ENCODE measurements at places on chromosomes 4 and X. TPM values are rescaled to one million over a fixed set of nuclear protein-coding genes. Genes with fewer than 3 reads are reported as not detected.

GRCh38 chr4:123561525-123561924 is 164.9 kb downstream of the SPRY1 start:
- H3K27ac ChIP-seq = no peak overlapping the region
- DNase-seq = no peak
- H3K4me3 ChIP-seq = no peak overlapping the region
- peaks cover 5% of the 10 kb centered on the region for H3K4me1 ChIP-seq
- no peaks in the 10 kb centered on the region for H3K27me3 ChIP-seq

DNA sequence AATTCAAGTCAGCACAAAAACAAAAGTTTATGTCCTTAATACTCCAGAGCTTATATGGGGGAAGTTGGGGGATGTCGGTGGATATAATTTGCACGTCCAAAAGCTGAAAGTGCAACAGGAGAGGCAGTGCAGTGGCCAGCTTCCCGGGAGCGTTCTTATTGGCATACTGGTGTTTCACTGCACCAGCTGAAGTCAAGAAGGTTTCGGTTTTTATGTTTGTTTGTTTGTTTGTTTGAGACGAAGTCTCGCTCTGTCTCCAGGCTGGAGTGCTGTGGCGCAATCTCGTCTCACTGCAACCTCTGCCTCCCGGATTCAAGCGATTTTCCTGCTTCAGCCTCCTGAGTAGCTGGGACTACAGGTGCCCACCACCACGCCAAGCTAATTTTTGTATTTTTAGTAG is 28.6 kb upstream of the TLR3 start:
- H3K36me3 ChIP-seq = no peaks in the 10 kb centered on the region
- H3K27me3 ChIP-seq = no peaks in the 10 kb centered on the region
- no peak for DNase-seq
- H3K27ac ChIP-seq = no peak overlapping the region
- H3K4me3 ChIP-seq = no peak overlapping the region
- H3K4me1 ChIP-seq = peaks cover 18% of the 10 kb centered on the region

The CLIC2 gene
- total RNA-seq = 10.6 TPM

The HDAC8 gene
- 16.6 TPM for total RNA-seq

The ERCC6L gene
- total RNA-seq = 0.17 TPM

GRCh38 chrX:109720947-109721346 is 12.1 kb downstream of the ACSL4 start:
- peak overlapping the region; percentile 49 for H3K27ac ChIP-seq
- no peak overlapping the region for H3K4me3 ChIP-seq

DNA sequence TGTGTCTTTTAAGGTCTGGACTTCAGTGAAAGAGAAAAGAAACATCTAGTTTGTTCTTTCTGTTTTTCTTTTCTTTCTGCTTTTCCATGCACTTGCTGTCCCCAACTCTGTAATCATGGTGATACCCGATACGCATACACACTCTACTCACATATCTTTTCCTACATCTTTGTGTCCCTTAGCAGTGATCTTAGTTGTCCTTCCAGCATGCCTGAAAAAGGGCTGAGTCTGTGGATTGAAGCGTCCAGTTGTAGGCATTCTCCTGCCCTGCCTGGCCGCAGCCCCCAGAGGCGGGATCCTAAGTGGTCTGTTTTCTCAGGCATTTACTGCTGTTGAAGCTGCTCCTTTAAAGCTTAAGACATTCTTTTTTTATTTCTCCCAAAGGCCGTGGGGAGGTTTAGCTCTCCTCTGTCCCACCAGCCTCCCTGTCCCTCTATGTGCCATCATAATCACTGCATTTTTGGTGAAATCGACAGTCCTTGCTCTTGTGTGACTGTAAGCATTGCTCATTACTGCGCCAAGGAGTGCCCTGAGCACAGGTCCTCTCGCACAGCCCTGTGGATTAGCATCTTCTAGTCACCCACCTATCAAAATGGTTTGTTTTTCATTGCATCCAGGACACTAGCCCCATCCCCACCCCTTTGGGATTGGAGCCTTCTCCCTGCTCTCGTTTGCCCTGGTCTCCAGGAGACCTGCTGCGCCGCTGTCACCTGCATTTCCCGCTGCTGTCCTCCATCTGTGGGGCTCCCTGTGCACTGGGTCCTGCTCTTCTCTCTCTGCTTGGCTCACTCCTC is 4.4 kb downstream of the RGS12 start:
- peaks cover 38% of the 10 kb centered on the region for H3K4me1 ChIP-seq

The TLR7 gene
- 0.15 TPM for total RNA-seq

GRCh38 chrX:151723156-151723760 is 7.4 kb downstream of the FATE1 start:
- DNase-seq = no peak
- H3K27me3 ChIP-seq = no peaks in the 10 kb centered on the region
- H3K36me3 ChIP-seq = no peaks in the 10 kb centered on the region
- H3K27ac ChIP-seq = peak overlapping the region; percentile 67
- H3K4me1 ChIP-seq = peaks cover 10% of the 10 kb centered on the region

The MTMR1 gene
- total RNA-seq = 15.4 TPM

DNA sequence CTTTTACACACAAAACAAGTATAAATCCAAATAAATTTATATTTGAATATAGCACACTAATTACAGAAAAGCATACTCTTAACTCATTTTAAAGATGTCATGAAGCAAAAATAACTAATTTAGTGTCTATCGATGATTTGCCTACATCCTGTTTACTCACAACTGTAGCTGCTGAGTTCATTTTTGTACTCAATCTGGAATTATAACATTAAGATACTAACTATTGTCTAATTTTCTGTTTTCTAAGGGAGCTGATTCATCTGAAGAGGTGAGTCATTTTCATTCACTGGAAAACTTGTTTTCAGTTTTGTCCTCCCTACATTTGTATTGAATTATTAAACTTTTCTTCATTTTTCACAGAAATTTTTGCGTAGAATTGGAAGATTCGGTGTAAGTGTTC is 3.7 kb downstream of the STATH start:
- H3K27ac ChIP-seq = no peak overlapping the region
- no peak overlapping the region for H3K4me3 ChIP-seq
- H3K36me3 ChIP-seq = no peaks in the 10 kb centered on the region
- no peak for DNase-seq
- H3K27me3 ChIP-seq = no peaks in the 10 kb centered on the region

The SLIT2 gene
- 5.9 TPM for total RNA-seq

The BMPR1B gene
- total RNA-seq = 2.2 TPM

GRCh38 chr4:185479507-185479971 is 8.0 kb upstream of the CCDC110 start:
- H3K27ac ChIP-seq = no peak overlapping the region
- no peaks in the 10 kb centered on the region for H3K36me3 ChIP-seq
- H3K4me3 ChIP-seq = no peak overlapping the region
- no peaks in the 10 kb centered on the region for H3K4me1 ChIP-seq
- no peaks in the 10 kb centered on the region for H3K27me3 ChIP-seq

The RNF175 gene
- 0.55 TPM for total RNA-seq

DNA sequence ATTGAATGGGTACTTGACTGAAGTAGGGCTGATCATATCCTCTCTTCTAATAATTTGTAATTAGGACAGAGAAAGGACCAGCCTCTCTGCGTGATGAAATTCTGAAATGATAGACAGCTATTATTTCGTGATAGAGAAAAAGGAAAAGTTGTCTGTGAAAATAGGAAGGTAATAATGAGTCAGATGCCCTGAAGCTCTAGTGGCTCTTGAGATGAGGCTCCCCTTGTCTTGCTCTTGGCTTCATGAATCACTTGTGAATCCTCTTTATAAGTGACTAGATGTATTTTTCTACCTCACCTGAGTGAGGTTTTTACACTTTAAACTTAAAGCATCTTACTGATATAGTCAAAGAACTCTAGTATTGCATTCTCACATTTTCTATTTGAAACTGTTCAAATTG is 888.9 kb downstream of the PCDH18 start:
- no peaks in the 10 kb centered on the region for H3K27me3 ChIP-seq
- no peak overlapping the region for H3K27ac ChIP-seq
- H3K4me3 ChIP-seq = no peak overlapping the region
- no peak for DNase-seq

GRCh38 chr4:141020801-141021261 is 112.4 kb downstream of the RNF150 start:
- H3K36me3 ChIP-seq = no peaks in the 10 kb centered on the region
- no peaks in the 10 kb centered on the region for H3K27me3 ChIP-seq
- H3K27ac ChIP-seq = peak overlapping the region; percentile 18
- peaks cover 43% of the 10 kb centered on the region for H3K4me1 ChIP-seq
- no peak for DNase-seq
- no peak overlapping the region for H3K4me3 ChIP-seq

DNA sequence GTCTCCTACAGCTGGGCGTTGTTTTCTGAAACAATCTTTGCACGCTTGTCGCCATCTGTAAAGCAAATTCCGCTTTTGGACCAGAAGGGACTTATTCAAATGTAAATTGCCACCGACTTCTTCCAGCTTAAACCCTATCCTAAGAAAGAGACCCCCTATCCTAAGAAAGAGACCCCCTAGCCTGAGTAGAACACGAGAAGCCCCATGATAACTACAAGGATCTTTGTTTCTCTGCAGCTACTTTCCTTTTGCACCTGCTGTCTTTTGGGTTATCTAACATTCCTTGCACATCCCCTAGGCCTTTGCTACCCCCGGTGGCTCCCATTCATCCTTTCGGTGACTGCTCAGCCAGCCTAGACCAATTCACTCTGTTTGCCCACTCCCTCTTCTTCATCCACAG is 536.0 kb upstream of the PRKX start:
- no peaks in the 10 kb centered on the region for H3K36me3 ChIP-seq
- no peak overlapping the region for H3K4me3 ChIP-seq
- no peaks in the 10 kb centered on the region for H3K27me3 ChIP-seq
- no peak overlapping the region for H3K27ac ChIP-seq
- DNase-seq = no peak

GRCh38 chr4:12399781-12400180 is 971.1 kb upstream of the HS3ST1 start:
- no peaks in the 10 kb centered on the region for H3K4me1 ChIP-seq
- no peaks in the 10 kb centered on the region for H3K36me3 ChIP-seq
- H3K4me3 ChIP-seq = no peak overlapping the region
- H3K27ac ChIP-seq = no peak overlapping the region

GRCh38 chr4:158667651-158668198 is 4.0 kb downstream of the C4orf46 start:
- H3K4me1 ChIP-seq = no peaks in the 10 kb centered on the region
- no peak overlapping the region for H3K27ac ChIP-seq
- H3K4me3 ChIP-seq = no peak overlapping the region
- H3K36me3 ChIP-seq = no peaks in the 10 kb centered on the region
- H3K27me3 ChIP-seq = no peaks in the 10 kb centered on the region

- H3K4me3 ChIP-seq = no peak overlapping the region
- H3K36me3 ChIP-seq = no peaks in the 10 kb centered on the region
- no peaks in the 10 kb centered on the region for H3K4me1 ChIP-seq
- H3K27ac ChIP-seq = no peak overlapping the region
Measured at GRCh38 chr4:97404876-97405523, 738.3 kb downstream of the STPG2 start.

The GSPT2 gene
- total RNA-seq = 8.4 TPM

The SRP72 gene
- 36.7 TPM for total RNA-seq

- DNase-seq = peak; percentile 68
- no peaks in the 10 kb centered on the region for H3K36me3 ChIP-seq
Measured at GRCh38 chr4:87679449-87680169, 29.5 kb downstream of the DMP1 start.

Measured in heart right ventricle (tissue), 16 donors.